ENCODE measurements at places on chromosomes 16 and 17. TPM values are rescaled to one million over a fixed set of nuclear protein-coding genes. Genes with fewer than 3 reads are reported as not detected.

The MPV17L gene
- total RNA-seq: 0.20 TPM

- no peak for DNase-seq
Observed at GRCh38 chr17:82836823-82837357, 2.9 kb downstream of the ZNF750 start.

DNA sequence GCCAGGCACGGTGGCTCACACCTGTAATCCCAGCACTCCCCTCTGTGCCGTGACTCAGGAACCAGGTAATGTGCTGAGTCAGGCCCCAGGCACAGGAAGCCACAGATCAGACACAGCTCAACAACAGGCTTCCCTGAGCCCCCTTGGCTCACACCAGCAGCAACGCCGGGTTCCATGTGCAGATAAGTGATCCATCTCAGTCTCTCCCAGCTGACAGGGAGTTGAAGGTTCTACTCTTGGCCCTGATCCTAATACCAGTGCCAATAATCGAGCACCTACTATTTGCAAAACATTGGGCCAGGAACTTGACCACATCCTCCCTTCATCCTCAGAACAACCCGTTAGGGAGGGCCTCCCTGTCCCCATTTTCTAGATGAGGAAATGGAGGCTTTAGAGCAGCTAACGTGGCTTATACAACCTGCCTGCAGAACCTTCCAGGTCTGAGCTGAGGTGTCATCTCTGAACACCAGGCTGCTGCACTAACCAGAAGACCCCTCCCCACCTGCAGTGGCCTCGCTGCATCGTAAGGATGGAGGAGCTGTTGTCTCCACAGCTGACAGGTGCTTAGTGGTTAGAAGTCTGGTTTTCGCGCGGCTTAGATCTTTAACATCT lies 64.8 kb upstream of the AMZ2 start:
- peak; percentile 61 for DNase-seq

DNA sequence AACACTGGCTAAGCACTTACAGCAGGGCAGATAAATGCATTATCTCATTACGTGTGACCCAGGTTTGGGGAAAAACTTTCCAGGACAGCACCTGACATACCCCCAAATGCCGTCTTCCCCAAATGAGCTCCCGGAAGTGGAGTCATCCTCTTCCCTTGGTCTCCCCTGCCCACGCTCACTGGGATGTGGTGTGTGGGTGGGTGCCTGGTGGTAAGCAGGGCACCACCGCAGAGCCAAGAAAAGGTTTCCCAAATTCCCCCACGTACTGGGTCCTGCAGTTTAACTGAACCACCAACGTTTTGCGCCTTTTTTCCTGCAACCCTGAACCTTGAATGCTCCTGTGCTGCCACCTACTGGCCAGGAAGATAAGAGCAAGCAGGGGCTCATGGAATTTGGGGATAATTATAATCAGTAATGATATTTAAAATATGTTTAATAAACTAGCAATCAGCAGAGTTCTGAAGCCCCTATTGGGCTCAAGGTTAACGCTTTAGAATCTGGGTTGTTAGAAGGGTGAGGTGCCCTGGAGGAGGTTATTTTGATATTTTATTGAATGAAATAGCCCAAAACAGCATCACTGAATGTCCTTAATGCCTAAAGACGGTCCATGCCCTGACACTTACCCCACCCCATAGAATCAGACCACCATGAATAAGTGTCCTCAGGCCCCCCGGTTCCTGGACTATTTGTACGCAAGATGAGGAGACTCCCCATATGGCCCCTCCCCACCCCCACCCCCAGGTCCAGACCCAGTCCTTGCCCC lies 8.0 kb downstream of the SPPL2C start:
- peak; percentile 48 for DNase-seq

GRCh38 chr17:28745786-28746411 lies 2.1 kb downstream of the TRAF4 start:
- DNase-seq: no peak

GRCh38 chr16:87451563-87452210 lies 41.1 kb downstream of the ZCCHC14 start:
- no peak for DNase-seq
